Stimulated activated CD8-positive, alpha-beta memory T cell treated with anti-CD3 and anti-CD28 coated beads, Interleukin-7, amount 100 ng/mL, for 1 hour (primary cell): ENCODE measurements at places on chromosomes 1 and 21.

- no peak for DNase-seq
Measured at GRCh38 chr1:220028346-220028895, 17.9 kb downstream of the EPRS1 start.

DNA sequence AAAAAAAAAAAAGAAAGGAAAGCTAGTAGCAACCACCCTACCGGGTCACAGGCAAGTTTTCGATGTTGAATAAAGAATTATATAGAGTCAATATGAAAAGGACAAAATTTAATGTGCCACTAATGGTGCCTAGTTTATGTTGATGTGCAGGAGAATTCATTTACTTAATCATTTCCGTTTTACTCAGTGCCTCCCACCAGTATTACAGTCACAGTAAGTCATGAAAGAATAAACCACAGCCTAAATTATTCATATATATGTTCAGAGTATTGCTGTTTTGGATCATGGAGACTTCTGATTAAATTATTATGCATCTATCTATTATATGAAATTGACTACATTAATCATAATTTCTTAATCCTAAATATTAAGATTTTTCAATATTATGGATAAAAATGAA is 35.3 kb downstream of the FNBP1L start:
- no peak for DNase-seq

DNA sequence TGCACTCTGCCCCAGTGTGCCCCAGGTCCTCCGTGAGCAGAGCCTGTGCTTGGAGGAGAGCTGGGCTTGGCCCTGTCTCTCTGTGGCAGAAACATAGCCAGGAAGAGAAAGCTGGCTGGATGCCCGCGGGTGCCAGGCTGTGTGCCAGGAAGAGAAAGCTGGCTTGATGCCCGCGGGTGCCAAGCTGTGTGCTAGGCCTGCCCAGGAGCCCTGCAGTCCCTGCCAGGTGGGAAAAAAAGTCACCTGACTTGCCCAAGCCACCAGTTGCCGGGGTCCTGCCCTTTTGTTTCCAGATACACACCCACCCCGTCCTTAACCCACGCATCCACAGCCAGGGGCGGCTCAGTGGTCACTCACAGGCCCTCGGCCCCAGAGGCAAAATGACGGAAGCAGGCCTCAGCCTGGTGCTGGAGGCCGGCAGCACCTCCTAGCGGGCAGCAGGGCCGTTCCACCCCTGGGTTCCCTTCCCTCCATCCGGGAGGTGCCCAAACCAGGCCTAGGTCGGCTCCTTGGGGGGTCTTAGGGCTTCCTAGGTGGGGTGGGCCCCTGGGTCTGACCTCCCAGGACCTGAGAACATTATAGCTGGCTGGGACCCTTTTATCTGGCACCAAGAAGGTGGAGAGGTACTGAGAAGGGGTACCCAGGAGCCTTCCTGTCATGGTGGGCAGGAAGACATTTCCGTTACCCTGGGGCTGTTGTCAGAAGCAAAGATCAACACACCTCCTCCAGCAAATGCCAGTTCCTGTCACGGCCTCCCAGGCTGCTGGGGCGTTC is 9.1 kb downstream of the ITGB2 start:
- DNase-seq, result no peak

- DNase-seq, result no peak
Measured at GRCh38 chr1:205579711-205580110, 52.1 kb downstream of the ELK4 start.

DNA sequence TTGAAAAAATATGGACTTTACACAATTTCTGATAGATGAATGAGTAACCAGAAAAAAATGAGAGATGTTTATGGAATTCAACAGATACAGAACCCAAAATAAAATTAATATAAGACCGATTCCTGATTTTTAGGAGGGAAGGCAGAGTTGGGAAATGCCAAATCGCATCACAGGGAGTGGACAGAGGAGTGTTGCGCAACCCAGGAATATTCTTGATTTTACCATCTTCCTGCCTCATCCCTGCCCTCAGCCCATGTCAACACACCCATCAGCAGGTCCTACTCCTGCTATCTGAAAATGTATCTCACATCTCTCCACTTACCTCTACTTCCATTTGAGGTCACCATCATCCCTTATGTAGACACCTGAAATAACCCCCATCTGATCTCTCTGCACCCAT is 221.0 kb downstream of the DSCAM start:
- no peak for DNase-seq

- DNase-seq, result no peak
Measured at GRCh38 chr1:171263901-171264300, 15.6 kb downstream of the FMO1 start.

DNA sequence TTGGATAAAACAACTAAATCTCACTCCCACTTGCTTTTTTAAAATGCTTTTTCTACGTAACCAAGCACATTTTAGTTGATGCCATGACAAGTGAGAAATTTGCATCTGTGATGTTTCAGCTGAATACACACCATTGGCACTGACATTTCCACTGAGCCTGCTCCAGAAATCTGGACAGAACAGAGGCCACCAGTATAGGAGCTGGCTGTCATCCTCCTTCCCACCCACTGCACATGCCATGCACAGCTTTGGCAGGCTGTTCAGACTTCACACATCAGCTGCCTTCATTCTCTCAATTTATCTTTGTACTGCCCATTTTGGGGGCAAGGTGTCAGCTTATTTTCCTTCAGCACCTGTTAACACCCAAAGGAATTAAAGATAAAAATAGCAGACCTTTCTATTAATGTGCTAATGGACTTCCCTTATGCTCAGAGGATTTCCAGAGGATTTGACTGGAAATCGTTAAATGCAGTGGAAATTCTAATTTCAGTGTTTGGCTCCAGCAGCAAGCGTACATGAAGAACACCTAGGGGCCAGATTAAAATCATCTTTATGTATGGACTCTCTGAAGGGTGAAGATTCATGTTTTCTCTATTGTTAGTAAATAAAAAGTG is 12.9 kb upstream of the PODN start:
- DNase-seq, result no peak
